ENCODE measurements at places on chromosomes 2 and 18. TPM values are rescaled to one million over a fixed set of nuclear protein-coding genes. Genes with fewer than 3 reads are reported as not detected.

- peaks cover 15% of the 10 kb centered on the region for H3K27me3 ChIP-seq
- H3K4me1 ChIP-seq: no peaks in the 10 kb centered on the region
- no peak overlapping the region for H3K27ac ChIP-seq
- DNase-seq: no peak
- H3K36me3 ChIP-seq: no peaks in the 10 kb centered on the region
- no peak overlapping the region for H3K4me3 ChIP-seq
Observed at GRCh38 chr2:57453945-57454344, 592.7 kb upstream of the VRK2 start.

DNA sequence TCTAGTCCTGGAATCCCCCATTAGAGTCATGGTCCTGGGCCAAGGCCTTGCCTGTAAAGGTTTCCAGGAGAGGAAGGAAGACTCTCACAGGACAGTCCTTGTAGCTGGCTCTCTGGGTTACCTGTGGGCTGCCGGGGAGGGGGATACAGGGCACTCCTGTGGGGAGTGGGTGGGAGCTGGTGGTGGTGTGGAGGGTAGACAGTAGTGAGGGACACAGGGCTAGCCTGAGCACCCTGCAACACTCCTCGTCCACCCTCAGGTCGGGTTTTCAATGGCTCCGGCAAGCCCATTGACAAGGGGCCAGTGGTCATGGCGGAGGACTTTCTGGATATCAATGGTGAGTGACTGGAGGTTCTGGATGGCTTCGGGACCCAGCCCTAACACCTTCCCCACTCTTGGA is 19.7 kb upstream of the ANKRD53 start:
- H3K27me3 ChIP-seq: peaks cover 44% of the 10 kb centered on the region
- DNase-seq: no peak
- peaks cover 6% of the 10 kb centered on the region for H3K4me1 ChIP-seq
- H3K36me3 ChIP-seq: no peaks in the 10 kb centered on the region

DNA sequence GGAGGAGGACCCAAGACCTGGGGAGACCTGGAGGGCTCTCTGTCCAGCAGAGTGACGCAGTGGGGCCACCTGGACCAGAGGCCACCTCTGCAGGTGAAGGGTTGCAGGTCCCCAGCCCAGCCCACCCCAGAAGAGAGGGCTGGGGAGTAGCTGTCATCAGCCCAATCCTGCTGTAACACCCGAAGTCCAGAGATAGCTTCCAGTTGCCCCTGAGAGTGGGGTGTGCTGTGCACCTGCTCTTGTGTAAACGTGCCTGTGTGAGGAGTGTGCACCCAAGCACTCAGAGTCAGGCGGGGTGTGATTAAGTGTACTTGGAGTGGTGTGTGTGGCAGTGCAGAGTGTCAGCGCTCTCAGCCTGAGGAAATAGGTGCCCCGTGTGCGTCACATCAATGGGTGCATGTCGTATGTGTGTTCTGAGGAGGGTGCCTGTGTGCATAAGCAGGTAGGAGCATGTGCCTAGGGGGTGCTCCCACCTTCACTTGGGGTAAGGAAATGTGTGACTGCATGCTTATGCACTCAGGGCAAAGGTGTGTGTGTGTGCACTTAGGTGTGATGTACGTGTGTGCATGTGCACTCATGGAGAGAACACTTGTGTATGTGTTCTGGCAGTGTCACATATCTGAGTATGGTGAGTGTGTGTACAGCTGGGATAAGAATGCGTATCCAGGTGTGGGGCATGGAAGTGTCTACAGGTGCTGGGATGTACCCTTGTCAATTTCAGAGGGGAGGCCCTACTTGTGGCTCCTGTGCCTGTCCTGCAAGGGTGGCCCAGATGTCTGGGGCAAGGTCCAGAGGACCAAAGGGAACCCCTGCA is 672 bp downstream of the ATP6V1B1 start:
- H3K4me1 ChIP-seq: no peaks in the 10 kb centered on the region
- H3K27ac ChIP-seq: no peak overlapping the region
- no peaks in the 10 kb centered on the region for H3K36me3 ChIP-seq
- DNase-seq: no peak

- H3K4me1 ChIP-seq: peaks cover 21% of the 10 kb centered on the region
- peak overlapping the region; percentile 62 for H3K4me3 ChIP-seq
- no peak for DNase-seq
Observed at GRCh38 chr2:101559551-101559950, 84.6 kb upstream of the RFX8 start.

GRCh38 chr2:220948579-220948978 is 623.5 kb downstream of the EPHA4 start:
- H3K27me3 ChIP-seq: no peaks in the 10 kb centered on the region
- no peak for DNase-seq
- no peak overlapping the region for H3K4me3 ChIP-seq
- no peaks in the 10 kb centered on the region for H3K36me3 ChIP-seq
- peaks cover 8% of the 10 kb centered on the region for H3K4me1 ChIP-seq

Gene TRIP12
- total RNA-seq: 296 TPM
